ENCODE measurements at places on chromosomes 5 and 9.

GRCh38 chr5:57276353-57276752 is 102.5 kb downstream of the GPBP1 start:
- no peak for DNase-seq

- no peak for DNase-seq
Observed at GRCh38 chr9:12739014-12739652, 35.7 kb upstream of the LURAP1L start.

DNA sequence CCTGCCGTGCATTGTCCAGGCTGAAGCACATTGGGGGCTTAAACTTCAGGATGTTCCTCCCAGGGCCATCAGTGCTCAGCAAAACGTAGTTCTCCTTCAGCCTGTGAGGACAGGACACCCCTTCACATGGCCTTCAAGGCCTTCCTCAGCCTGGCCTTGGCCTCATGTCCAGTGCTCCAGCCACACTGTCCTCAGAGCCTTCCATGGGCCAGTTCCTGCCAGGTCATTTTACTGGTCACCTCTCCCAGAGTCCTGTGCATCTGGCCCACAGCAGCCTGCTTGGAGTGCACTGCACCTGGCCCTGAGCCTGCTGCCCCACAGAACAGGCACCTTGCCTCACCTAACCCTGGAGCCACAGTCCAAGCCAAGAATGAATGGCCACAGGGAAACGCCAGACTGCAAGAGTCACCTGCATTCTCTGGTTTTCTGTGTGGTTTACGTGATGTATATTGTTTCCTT is 8.7 kb downstream of the HNRNPAB start:
- no peak for DNase-seq

DNA sequence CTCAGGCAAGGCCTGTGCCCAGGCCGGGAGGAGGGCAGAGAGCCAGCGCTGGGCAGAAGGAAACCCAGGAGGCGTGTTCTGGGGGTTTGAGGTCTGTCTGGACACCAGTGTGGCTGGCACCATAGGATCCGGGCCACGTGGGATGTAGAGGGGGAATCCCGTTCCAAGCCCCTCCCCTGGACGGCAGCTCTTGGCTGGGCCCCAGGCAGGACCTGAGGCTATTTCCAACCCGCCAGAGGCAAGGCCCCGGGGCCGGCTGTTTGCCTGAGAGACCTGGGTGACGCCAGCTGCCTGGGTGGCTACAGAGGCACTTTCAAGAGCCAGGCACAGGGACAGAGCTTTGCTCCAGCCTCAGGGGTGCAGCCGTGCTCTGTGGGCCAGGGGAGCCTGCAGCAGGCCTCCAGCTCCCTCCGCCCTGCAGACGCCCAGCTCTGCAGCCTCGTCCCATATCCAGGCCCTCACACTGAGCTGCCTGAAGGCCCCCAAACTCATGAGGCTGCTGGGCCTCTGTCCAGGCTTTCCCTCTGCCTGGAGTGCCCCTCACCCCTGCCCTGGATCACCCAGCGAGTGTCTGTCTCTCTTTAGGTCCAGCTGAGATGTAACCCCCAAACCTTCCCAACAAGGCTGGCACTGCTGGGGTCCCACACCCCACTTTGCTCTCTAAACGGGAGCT is 56.6 kb upstream of the EGFL7 start:
- DNase-seq = no peak

DNA sequence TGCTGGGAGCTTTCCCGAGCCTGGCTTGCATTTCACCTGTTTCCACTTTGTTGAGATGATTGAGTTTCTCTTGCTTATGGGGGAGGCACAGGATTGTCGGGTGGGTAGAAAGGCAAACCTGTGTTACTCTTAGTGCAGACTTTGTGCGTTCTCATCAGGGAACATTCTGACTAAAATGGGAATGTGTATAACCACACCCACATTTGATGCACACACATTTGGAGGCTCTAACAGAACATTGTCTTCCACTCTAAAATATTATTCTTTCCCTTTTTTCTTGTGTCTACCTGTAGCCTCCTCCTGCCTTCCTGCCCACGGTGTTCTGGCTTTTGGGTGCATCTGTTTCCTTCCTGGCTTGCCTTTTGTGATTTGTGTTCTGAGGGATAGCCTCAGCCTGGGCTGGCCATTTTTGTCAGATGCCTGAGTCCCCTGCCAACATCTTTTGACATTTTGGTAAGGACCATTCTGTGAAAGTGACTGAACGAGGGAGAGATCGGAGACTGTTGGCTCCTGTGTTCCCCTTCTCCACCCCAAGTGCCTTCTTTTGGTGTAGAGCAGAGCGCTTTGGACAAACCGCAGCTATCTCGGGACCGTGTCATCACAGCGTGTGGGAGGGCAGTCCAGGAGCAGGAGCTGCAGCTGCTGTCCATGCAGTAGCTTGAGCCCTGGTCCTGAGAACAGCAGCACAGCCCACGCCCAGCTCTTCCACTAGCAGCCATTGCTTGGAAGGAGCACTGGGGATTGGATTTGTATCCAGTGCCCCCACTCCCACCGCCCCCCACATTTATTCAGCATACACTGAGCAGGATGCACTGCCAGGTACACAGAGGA is 101.4 kb downstream of the ARHGAP26 start:
- no peak for DNase-seq

- no peak for DNase-seq
Observed at GRCh38 chr5:61333954-61334867, 2.2 kb downstream of the ZSWIM6 start.

DNA sequence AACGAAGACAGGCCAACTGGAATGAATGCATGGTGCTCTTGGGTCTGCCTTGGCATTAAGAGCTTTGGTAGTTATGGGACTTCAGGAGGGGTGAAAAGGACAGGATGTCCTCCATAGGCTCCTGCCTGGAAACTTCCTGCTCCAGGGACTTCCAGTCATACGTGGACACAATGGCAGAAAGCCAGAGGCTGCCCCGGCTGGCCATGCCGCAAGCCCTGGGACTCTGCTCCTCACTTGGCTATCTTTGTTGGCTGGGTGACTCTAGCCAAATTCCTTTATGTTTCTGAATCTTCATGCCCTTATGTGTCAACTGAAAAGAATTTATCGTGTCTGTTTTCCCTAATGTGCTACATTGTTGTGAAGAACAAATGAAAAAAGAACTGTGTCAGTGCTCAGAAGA is 136.9 kb downstream of the SIL1 start:
- no peak for DNase-seq

Measured in SIG-M5 (cell line).